ENCODE measurements at places on chromosomes 3 and 15.

GRCh38 chr15:54915380-54915779, 281.4 kb downstream of the RSL24D1 start:
- no peak for DNase-seq

DNA sequence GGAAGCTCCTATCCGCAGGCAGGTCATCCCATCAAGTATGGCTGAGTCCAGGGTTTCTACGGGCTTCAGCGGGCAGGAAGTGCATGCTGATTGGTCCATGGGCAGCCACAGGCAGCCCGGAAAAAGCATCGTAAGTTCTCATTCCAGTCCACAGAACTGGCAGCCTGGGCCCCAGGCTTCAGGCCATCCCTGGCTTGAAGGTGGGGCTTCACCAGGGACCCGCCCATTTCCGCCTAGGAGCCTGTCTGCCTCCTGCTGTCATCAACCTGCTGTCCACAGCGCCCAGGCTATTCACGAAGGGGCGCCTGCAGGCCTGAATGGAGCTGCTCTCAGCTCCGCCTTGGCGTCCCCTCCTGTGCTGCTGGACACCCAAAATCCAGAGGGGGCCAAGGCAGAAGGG, 13.9 kb downstream of the PCYT1A start:
- no peak for DNase-seq

GRCh38 chr3:149494759-149495580, 20.5 kb downstream of the TM4SF4 start:
- no peak for DNase-seq

DNA sequence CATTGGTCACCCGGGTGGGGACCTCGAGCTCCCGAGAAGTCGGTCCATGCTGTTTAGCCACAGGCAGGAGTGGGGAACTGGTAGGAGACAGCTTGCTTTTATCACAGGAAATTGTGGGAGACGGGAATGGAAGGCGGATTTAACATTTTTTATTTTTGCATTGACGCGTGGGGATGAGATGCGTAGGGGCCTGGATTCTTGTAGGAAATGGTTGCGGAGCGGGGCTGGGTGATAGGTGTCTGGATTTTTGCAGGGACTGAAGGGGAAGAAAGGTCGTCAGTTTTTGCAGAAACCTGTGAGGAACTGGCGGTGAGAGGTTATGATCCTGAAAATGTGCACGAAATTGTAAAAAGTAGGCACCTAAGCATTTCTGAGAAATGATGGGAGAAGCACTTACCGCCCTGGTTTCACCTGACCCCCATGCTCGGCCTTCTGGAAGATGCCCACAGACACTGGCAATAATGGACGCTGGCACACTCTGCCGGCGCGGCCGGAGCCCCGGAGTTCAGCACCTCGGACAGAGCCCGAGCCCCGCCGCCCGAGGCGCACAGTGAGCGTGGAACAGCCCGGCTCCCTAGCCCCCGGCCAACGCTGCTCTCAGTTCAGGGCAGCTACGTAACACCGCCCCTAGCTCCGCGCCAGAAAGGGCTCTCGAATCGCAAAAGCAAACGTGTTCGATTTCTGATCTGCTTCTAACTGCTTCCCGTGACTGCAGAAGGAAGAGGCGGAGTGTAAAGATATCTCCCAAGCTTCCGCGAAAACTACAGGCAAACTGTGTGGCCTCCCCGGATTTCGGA, 928 bp downstream of the ANKRD34C start:
- DNase-seq: peak; percentile 56

- DNase-seq: no peak
Measured at GRCh38 chr3:119228373-119229145, 12.1 kb downstream of the B4GALT4 start.

DNA sequence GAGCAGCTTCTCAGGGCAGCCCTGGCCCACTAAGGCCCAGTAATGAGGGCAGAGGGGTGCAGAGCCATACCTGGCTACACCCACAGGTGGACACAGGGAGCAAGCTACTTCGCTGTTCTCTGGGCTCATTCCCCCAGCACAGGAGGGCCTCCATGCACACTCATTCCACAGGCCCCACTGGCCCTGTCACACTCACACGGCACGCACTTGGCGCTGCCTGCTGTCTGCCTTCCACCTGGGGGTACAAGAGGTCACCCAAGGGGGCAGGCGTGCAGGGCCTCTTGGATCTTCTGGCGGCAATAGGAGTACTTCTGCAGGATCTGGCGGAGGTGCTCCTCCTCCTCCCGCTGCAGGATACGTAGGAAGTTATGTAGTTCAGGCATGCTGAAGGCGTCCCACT, 2.3 kb upstream of the TUSC2 start:
- no peak for DNase-seq

DNA sequence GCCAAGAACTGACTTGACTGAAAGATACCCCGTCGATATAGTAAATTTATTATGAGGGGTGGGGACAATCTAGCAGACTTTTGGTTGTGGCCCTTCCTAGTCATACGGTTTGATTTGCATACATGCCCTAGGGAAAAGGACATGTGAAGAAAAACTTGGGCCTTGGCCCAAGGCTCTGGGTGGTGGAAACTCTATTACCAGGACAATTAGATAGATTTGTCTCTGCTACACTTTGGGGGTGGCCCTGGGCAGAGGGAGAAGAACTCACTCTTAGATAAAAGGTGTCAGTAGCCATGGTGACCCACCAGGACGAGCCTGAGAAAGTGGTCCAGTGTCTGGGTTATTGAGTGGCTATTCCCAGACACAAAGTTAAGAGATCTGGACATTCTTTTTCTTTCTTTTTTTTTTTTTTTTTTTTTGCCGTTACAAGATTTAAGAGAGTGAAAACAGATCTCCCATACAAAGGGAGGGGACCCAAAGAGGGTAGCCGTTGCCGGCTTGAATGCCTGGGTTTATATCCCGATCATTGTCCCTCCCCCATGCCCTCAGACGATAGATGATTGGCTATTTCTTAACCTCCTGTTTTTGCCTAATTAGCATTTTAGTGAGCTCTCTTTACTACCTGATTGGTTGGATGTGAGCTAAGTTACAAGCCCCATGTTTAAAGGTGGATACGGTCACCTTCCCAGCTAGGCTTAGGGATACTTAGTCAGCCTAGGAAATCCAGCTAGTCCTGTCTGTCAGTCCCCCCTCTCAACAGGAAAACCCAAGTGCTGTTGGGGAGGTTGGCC, 96.4 kb upstream of the SMAD3 start:
- no peak for DNase-seq

GRCh38 chr15:40104296-40104864, 4.3 kb downstream of the BMF start:
- DNase-seq: no peak

DNA sequence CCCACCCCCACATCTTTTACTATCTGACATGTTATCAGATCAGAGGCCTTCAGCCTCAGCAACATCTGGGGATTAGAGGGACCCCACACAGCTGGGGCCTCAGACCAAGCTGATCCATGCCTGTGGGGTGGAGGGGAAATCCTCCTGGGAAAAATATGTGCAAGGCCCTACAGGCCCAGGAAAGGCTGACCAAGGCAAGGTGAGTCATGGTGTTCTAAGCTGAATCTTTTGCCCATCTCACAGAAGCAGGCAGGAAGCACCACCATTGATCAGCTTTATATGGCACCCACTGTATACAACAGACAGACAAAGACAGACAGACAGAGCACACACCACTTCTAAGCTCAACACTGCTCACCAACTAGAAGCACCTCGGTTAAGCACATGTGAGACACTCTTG, 12.4 kb upstream of the PARP6 start:
- DNase-seq: no peak

GRCh38 chr3:4582624-4583023, 89.5 kb downstream of the ITPR1 start:
- no peak for DNase-seq

DNA sequence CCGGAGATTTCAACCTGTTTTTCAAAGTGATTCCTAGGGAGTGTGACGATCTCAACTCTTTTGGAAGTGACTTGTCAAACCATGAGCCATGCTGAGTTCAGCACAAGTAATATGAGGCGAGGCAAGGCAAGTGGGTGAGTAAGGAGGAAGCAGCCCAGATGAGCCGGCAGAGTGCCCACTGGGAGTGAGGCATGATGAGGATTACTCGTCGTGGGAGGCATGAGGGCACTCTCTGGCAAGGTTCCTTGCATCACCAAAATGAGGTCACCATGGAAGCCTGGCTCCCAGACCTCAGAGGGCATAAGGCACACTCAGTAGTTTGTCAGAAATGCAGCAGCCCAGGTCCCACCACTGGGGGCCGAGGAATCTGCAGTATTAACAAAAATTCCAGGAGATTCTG, 636.1 kb downstream of the MAGI1 start:
- DNase-seq: no peak

DNA sequence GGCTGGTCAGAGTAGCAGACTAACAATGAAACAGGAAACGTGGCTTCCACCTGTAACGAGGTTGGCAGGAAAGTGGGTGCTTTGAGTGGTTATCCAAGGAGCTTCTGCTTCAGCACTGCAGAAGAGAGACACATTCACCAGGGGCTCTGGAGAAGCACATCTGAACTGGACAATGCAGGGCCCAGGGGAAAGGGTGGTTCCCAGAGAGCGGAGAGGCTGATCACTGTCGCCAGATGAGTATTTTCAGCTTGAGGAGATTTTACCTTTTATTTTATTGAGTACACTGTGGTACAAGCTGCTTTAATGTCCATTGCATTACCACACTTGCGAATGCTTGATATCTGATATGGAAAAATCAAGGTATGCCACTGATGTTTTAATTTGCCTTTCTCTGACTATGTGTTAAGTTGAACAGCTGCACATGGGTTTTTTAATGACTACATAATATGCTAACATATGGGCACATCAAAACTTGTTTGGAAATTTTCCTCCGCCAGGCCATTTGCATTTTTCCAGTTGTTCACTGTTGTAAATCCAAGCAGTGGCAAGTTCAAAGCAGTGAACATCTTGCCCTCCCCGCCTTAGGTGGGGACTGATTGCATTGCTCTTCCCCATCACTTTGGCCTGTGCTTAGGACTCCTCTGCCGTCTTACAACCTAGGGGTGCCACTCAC, 52.1 kb downstream of the LRTM1 start:
- no peak for DNase-seq

DNA sequence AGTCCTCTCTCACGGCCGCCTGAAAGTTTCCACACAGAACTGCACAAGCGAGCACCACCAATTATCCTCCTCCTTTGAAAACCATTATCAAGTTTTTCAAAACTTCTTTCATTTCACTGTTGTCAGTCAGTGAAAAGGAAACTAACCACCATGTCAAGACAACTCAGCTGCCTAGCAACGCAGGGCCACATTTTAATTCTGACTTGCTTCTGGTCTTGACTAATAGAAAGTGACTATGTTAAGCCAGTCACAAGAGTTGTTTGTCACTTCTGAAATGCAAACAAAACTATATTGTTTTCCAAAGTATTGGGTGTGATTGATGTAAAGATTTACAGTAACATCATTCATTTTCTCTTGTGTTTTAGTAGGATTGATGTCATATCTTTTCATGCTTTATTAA, 612.8 kb upstream of the AGTR1 start:
- DNase-seq: no peak

- DNase-seq: no peak
Measured at GRCh38 chr15:70761046-70761445, 2.3 kb downstream of the UACA start.

DNA sequence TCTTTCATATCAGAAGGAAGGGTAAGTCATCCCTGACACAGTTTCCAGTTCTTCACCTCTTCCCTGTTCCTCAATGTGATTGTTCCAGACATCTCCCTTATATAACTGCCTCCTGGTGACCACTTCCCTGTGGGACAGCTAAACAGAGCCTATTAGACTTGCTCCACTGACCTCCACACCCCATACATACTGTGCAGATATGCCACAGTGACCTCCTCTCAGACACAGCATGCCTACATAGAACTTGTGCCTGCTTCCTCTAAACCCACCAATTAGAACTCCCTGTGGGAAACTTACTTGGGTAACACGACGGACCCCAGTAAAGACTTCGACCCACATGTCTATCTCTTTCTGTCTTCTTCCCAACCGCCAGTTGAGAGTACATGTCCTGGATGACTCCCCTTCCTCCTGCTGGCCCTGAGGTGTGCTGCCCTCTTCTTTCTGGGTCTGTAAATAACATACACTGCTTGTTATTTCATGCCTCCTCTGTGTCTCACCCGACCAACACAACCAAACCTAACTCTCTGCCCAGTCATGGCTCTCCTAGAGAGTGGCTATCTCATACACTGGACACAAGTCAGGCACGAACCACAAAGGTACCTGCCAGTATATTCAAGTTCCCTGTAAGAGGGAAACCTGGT, 53.0 kb downstream of the IGSF11 start:
- DNase-seq: no peak

DNA sequence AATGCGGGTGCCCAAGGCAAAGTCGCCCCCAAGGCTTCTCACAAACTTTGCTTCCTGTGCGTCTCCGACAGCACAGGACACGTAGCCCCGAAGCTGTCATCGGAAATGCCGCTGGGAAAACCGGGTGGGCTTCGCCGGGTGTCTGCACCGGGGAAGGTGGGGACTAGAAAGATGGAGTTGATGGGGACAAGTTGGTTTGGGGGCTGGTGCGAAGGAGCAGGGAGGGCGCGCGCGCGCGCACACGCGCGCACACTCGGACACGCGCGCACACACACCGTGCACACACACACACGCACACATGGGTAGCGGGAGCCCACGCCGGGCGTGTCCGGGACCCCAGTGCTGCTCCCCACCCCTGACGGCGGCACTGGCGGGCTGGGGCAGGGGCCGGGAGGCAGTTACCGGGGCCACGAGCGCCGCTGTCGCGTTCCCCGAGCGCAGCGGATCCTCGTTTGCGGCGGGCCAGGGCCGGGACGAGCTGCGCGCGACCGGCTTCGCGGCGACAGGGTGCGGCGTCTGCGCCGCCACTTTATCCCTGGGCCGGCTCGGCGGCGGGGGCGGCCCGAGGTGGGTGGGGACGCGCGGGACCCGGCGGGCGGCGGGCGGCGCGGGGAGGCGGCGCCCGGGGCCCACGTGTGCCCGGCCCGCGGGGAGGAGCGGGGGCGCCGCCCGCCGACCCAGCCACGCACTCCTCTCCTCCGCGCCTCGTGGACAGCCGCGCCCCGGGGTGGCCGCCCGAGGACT, 539 bp upstream of the MGLL start:
- DNase-seq: peak; percentile 25

- DNase-seq: peak; percentile 23
Measured at GRCh38 chr3:21620511-21621155, 130.4 kb downstream of the ZNF385D start.

- DNase-seq: no peak
Measured at GRCh38 chr15:70376929-70377691, 279.4 kb upstream of the TLE3 start.

GRCh38 chr3:185151964-185152409, 873 bp downstream of the C3orf70 start:
- DNase-seq: no peak

DNA sequence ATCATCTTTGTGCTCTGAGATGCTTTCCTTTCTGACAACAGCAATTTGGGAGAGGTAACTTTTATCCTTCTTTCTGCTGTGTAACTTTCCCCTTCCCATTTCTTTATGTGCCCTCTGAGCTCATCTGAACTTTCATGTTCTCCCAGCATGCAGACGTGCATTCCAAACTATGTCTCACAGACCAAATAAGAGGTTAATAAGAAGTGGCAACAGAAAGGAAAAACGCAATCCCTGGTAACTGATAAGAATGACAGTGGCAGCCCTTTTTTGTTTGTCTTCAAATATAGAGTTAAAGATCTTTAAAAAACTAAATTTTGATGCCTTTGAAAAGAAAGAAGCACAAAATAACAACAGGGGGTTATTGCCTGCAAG, 533.4 kb downstream of the FOXP1 start:
- no peak for DNase-seq
